ENCODE measurements at places on chromosomes 6 and 20.

DNA sequence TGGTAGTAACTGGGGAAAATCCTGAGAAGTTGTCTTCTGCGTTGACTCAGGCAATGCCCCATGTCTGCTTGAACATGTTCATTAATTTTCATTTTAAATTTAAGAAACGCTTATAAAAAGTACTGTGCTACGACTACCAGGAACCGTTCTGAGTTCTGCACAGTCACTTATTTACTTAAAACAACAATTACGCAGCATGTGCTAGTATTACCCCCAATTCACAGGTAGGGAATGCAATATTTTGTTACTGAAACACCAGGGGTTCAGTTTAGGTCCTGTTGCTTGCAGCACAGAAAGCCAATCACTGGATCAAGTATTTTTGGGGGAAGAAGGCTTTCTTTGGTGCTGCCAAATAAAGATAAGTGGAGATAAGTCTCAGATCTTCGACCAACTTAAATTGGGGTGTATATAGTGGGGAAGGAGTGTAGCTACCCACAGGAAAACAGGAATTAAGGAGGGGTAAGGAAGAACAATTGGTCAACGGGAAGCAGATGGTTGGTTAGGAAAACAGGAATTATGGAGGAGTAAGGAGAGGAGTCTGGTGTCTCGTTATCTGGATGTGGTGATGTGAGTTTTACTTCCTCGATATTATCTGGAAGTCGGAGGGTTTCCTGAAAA lies 5.2 kb upstream of the LRP11 start:
- no peak for DNase-seq

- no peak for DNase-seq
Observed at GRCh38 chr20:8527998-8528723, 396.1 kb downstream of the PLCB1 start.

- no peak for DNase-seq
Observed at GRCh38 chr6:31180500-31180899, 10.0 kb upstream of the POU5F1 start.

- no peak for DNase-seq
Observed at GRCh38 chr6:156760377-156760776, 16.8 kb upstream of the ARID1B start.

- no peak for DNase-seq
Observed at GRCh38 chr6:22222469-22222868, 74.4 kb downstream of the PRL start.

- DNase-seq = no peak
Observed at GRCh38 chr20:50527068-50527605, 17.0 kb downstream of the PTPN1 start.

- no peak for DNase-seq
Observed at GRCh38 chr20:45041464-45042337, 59.2 kb downstream of the KCNS1 start.

- no peak for DNase-seq
Observed at GRCh38 chr6:12333128-12333527, 43.0 kb downstream of the EDN1 start.

DNA sequence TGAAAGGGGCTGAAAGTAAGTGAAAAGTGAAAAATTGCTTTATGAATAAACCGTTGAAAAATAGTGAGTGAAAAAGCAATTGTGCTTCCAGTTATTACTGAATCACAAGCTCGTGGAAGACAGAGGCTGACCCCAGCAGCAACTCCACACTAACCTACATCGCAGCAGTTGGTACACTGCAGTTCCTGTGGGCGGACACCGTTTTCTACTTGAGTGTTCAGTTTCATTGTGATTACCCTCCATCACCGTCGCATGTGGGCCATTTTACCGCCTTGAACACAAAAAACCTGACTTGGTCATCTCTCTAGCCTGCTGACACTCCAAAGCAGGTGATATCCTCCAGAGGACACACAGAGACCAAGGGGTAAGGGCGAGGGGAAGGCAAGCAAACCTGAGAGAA lies 28.4 kb downstream of the PRDM1 start:
- peak; percentile 55 for DNase-seq

- no peak for DNase-seq
Observed at GRCh38 chr6:167559675-167560479, 235.0 kb downstream of the TTLL2 start.

- no peak for DNase-seq
Observed at GRCh38 chr6:150878347-150879213, 13.1 kb downstream of the MTHFD1L start.

DNA sequence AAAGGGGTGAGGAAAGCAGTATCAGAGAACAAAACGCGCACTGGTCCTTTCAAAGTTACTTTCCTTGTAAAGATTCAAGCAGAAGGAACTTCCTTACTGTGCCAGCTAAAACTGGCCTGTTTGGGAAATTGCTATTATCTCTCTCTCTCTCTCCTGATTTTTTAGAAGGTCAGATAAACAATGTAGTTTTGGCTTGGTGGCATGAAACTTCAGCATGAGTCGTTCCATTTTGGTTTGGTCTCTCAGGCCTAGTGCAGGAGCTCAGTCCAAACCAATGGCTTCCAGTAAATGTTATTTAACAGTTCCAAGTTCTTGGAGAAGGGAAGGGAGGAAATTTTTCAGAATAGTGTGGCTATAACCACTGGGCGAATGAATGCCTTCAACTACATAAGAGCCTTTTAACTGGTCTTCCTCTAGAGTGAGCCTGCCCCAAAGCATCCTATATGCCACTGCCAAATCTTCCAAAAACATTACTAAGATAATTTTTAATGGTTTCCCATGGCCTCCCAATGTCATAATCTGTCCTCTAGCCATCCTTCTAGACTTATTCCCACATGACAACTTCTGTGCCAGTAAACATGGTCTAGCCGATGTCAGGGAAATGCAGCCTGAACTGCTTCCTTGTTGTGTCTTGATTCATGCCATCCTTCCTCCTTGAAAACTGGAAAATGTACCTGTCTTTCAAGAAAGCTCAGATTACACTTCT lies 9.1 kb upstream of the SNX9 start:
- no peak for DNase-seq

GRCh38 chr20:1870792-1871550 lies 24.2 kb upstream of the SIRPA start:
- DNase-seq = no peak

GRCh38 chr6:160881148-160881808 lies 110.3 kb upstream of the MAP3K4 start:
- no peak for DNase-seq

DNA sequence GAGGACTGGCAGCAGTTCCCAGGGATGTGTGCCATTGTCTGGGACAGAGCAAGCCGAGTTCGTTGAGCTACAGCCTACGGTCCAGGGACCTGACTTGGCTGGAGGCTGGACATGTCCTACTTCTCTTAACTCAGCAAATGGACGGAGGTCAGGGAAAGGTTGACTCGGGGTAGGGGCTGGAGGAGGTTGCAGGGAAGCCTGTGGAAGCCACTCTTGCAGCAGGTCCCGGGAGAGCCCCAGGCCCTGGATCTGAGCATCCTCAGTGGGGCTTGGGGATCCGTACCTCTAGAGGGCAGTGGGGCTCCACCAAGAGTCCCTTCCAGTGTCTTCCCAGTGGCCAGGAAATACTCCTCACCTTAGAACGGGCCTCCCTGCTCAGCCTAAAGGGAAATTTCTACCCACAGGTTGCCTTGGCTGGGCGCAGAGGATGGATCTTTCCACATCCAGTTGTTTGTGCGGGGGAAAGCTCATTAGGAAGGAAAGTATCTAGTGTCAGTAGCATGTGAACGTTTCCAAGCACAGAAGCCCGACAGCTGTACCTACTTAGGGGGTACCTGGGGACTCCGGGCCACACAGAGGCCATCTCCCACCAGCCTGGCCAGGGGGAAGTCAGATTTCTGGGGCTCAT lies 170.2 kb downstream of the NFATC2 start:
- peak; percentile 48 for DNase-seq

DNA sequence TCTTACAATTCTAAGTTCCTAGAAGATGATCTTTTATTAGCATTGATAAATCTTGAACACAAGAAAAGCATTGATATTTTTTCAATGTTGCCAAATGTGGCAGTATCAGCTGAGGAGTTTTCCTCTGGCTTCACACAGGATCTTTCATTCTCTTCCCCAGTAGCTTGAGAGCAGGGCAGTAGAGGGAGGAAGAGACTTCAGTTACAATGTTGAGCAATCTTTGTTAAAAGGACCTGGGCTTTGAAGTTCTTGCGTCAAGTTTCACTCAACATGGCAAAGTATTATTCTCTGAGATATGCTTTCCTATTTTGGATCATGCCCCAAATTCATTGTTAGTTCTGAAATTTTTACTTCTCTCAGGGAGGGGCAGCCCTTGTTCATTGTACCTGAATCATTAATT lies 238.0 kb downstream of the COL12A1 start:
- no peak for DNase-seq

GRCh38 chr6:15527838-15528617 lies 134.8 kb downstream of the DTNBP1 start:
- DNase-seq = no peak

DNA sequence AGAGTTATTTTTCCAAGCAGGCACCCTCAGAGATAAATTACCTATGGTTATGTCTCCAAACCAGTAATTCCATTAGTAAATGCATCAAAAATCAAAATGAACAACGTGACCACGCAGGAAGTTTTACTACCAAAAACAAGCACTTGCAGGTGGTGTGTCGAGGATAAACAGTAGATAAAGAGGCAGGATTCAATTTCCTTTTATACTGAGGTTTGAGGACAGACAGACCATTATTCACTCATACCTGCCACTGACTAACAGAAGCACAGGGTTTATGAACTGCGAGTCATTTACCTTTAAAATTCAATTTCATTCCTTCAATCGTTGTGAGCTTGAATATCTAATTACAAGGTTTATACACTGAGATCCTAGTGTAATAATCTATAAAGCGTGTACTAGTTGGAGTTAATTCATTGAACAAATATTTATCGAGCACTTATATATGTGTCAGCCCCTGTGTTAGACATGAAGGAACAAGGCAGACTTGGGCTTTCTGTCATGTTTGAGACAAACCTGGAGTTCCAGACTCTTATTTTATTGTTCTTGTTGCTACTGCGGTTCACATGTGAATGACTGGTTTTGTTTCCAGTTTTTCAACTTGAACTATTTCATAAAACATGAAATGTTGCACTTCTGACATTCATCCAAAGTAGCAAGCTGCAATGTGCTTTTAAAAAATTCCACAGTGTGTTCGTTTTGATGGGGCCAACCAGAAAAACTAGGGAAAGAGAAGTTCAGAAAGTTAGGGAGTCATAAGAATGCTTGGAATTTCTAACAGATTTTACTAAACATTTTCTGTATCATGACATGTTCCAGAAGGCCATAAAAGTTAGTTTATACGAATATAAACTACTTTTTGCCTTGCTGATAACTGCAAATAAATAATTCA lies 205.6 kb downstream of the UST start:
- DNase-seq = no peak

GRCh38 chr6:150452428-150453243 lies 83.8 kb downstream of the IYD start:
- no peak for DNase-seq

- no peak for DNase-seq
Observed at GRCh38 chr20:10784554-10785183, 110.9 kb upstream of the JAG1 start.

GRCh38 chr6:111748231-111748647 lies 125.0 kb downstream of the FYN start:
- DNase-seq = no peak

DNA sequence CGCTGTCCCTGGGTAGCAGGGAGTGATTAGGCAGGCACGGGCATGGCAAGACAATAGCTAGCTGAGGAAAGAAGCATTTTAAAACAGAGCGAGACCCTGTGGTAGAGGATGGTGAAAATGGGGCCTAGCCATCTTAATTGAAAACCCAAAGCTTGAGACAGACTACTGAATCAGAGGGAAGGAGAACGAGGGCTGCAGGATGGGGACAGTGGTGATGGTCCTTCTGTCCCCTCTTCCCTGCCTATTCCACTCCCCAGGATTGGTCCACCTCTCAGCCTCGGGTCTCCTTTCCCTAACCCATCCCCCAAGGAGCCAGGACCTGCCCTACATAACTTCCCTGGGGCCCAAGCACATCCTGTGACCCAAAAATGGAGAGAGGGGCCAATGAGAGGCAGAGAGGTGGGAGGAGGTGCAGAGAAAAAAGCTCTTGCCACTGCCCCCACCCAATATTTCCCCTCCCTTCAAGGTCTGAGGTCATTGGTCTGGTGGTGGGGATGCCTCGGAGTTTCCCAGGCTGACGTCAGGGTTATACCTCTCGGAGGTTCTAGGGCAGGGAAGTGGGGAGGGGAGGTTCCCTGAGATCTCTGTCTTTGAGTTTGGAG lies 884 bp upstream of the CUTA start:
- no peak for DNase-seq

DNA sequence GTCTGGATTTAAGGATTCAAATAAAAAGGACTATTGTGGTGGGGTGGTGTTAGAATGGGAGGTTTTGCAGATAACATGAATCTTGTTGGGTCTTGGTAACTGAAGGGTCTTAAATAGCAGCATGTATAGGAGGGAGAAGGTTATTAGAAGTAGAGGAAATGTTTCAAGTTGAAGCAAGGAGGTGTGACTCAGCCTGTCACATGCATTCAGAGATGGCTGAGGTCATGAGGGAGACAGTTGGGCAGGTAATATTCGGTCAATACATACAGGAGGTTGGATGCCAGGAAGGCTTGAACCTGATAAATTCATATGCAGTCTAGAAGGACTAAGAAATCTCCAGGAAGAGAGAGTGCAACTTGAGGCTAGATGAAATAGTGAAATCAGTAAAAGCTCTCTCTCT lies 6.1 kb downstream of the KLHL31 start:
- DNase-seq = no peak

- DNase-seq = no peak
Observed at GRCh38 chr6:117521791-117522502, 39.5 kb downstream of the DCBLD1 start.

- DNase-seq = no peak
Observed at GRCh38 chr6:119273272-119274196, 76.0 kb downstream of the MAN1A1 start.

GRCh38 chr20:33704197-33704924 lies 15.7 kb downstream of the PXMP4 start:
- DNase-seq = no peak

DNA sequence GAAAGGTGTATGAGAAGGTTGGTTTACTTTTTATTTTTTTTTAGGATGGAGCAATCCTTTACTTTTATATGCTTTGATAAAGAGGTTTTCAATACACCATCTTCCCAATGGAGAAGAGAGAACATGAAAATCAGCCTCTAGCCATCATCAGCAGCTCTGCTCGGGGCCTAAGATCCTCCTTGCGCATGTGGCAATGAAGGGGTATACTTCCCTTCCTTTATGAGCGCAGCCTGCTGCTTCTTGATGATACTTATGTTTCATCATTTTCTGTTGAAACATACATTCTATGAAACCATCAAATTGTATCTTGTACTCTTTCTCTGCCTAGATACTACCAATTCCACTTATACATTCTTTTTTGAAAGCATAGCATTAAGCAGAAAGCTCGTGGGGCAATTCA lies 74.5 kb downstream of the MAP7 start:
- DNase-seq = no peak

DNA sequence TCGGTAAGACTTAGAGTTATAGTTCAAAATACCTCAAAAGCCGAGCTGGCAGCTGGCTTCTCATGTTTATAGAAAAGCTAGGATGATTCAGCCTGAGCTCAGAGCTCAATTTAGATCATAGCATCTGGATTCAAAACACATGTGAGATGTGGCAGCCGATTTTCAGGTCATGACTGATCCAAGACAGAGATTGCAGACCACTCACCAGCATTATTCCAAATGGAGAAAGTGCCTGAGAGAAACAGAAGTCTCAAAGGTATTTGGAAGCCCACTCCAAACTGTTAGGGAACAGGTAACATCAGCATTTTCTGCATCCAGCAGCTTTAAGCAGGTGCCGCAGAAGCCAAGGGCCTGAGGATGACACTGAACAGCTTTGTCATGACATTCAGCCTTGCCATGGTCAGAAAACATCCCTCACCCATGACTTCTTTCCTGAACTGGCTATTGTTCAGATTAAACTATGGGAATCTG lies 102.2 kb downstream of the BACH2 start:
- DNase-seq = no peak

- DNase-seq = no peak
Observed at GRCh38 chr20:61890210-61890609, 175.5 kb downstream of the TAF4 start.

All from stimulated activated CD4-positive, alpha-beta T cell treated with anti-CD3 and anti-CD28 coated beads, TNF-alpha, amount 100 ng/mL, for 48 hours (primary cell).